Astrocyte (in vitro differentiated cells and primary cell): ENCODE measurements at places on chromosomes 13 and 19. TPM values are rescaled to one million over a fixed set of nuclear protein-coding genes. Genes with fewer than 3 reads are reported as not detected.

DNA sequence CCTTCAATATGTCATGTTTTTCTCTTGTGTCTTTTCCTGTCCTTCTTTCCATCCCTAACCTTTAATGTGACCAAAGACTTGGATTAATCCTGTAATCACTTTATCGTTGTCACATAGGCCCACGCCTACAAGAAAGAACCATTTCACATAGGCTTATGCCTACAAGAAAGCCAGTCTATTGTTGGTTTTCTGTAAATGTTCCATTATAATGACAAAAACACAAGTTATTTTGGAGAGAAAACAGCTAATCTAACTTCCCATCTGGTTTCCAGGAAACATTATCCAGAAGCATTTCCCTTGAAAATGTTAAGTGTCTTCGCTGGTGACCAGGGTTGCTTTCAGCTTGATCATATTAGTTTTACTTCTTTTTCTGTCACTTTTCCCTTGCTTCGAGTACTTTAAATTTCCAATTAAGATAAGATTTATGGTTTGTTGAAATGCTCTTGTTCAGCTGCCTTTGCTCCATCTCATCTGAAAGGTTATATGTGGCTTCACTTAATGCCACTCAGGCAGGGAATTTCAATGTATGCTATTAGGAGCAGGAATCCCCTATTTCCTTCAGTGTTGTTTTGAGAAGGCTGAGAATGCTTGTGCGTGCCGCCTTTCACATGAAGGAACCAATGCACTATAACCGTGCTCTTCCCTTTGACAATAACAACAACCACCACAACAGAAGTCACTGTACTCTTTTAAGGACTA lies 708.2 kb downstream of the EFNB2 start:
- DNase-seq: no peak
- no peak overlapping the region for H3K27ac ChIP-seq
- H3K4me1 ChIP-seq: no peaks in the 10 kb centered on the region
- H3K36me3 ChIP-seq: no peaks in the 10 kb centered on the region
- H3K27me3 ChIP-seq: no peaks in the 10 kb centered on the region

DNA sequence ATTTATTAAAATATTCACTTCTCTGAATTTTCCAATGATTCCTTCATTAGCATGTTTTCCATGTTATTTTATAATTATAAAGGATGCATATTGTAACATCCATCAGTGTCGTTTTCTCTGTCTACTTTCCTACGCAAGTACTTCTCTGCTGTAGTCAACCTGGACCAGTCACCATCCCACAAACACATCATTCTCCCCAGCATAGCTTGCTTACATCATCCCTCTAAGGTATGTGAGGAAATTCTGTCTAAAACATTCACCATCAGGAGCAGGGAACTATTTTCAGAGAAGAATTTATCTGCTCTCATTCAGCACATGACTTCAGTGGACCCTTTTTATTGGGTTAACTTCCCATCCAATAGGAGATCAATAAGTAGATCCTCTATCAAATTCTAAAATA lies 806.1 kb upstream of the ARGLU1 start:
- peaks cover 10% of the 10 kb centered on the region for H3K4me1 ChIP-seq
- no peaks in the 10 kb centered on the region for H3K27me3 ChIP-seq
- H3K36me3 ChIP-seq: no peaks in the 10 kb centered on the region

GRCh38 chr13:87538366-87539052 lies 132.7 kb upstream of the SLITRK5 start:
- DNase-seq: no peak
- no peaks in the 10 kb centered on the region for H3K27me3 ChIP-seq
- no peaks in the 10 kb centered on the region for H3K36me3 ChIP-seq
- H3K27ac ChIP-seq: no peak overlapping the region
- no peaks in the 10 kb centered on the region for H3K4me1 ChIP-seq
- H3K4me3 ChIP-seq: no peak overlapping the region

DNA sequence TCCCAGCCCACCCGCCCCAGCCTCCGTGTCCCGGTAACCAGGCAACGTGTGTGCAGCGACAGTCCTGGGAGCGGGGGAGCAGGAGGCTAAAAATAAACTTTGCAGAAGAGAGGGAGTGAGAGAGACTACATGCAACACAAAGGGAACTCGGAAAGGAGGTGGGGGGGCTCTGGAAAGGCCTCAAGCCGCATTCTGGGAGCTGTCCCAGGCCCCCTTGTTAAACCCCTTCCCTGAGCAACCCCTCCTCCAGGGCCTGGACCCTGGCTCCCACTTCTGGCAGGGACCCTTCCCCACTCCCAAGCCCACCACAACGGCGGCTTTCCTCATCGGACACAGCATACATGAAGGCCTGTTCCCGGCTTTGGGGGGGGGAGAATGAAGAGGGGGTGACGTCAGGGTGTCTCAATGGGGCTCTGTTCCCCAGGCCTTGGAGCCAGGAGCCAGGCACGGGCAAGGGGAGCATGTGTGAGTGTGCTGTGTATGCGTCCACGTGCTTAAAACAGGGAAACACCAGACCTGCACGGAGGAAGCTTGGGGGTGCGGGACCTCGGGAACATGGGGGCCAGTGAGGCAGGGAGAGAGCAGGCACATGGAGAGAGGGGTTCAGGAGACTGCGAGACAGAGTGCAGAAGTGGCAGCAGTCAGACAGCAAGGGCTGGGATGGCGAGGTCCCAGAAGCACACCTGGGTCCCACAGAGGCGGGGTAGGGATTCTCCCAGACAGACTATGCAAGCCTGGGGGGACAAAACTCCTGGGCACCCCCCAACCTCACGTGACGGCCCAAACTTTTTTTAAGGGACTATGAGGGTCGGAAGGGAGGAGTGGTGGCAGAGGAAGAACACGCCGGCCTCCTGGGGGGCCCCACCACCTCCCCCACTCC lies 2.3 kb downstream of the ERF start:
- H3K27ac ChIP-seq: peak overlapping the region; percentile 90
- H3K27me3 ChIP-seq: no peaks in the 10 kb centered on the region
- H3K4me3 ChIP-seq: peak overlapping the region; percentile 68
- H3K36me3 ChIP-seq: peaks cover 9% of the 10 kb centered on the region
- no peak for DNase-seq

DNA sequence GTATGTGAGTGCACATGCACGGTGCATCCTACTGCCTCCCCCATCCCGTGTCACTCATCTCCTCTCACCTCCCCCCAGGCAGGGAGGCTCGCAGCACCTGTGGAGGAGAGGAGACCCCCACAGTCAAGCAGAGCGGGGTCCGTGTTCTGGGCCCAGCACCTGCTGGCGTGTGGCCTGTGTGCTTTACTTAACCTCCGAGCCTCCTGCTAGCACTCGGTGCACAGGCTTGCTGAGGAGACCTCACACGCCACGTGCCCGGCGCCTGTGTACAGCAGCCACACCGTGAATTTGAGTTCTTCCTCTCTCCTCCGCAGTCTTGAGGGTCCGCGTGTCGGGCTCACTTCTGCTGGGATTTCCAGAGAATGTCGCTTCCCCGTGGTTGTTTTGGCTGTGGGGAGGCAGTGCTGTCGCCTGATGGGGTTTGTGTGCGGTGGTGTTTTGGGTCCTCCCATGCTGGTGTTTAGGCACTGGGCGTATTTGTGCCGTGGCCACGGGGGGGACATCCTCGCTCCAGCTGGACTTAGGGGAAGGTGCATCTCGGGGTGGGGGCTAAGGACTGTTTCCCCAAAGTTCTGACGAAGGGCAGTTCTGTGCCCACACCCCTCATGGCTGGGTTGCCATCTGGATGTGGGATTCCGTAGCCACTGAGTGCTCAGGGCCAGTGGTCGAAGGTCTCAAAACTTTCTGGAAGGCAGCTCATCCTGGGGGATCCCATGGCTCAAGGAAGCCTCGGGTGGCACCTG lies 34.8 kb upstream of the TMEM255B start:
- H3K27me3 ChIP-seq: peaks cover 4% of the 10 kb centered on the region
- H3K36me3 ChIP-seq: no peaks in the 10 kb centered on the region
- DNase-seq: no peak
- H3K27ac ChIP-seq: no peak overlapping the region
- peaks cover 6% of the 10 kb centered on the region for H3K4me1 ChIP-seq
- H3K4me3 ChIP-seq: no peak overlapping the region

GRCh38 chr13:19657872-19658591 lies 24.6 kb downstream of the MPHOSPH8 start:
- H3K36me3 ChIP-seq: peaks cover 19% of the 10 kb centered on the region
- no peaks in the 10 kb centered on the region for H3K27me3 ChIP-seq

GRCh38 chr13:113730831-113731191 lies 28.2 kb upstream of the TMEM255B start:
- H3K27ac ChIP-seq: no peak overlapping the region
- peaks cover 3% of the 10 kb centered on the region for H3K4me1 ChIP-seq
- H3K36me3 ChIP-seq: no peaks in the 10 kb centered on the region

GRCh38 chr13:112690283-112690929 lies 568 bp downstream of the ATP11A start:
- peak; percentile 36 for DNase-seq
- peak overlapping the region; percentile 61 for H3K4me3 ChIP-seq
- H3K27me3 ChIP-seq: peaks cover 16% of the 10 kb centered on the region
- H3K36me3 ChIP-seq: no peaks in the 10 kb centered on the region

DNA sequence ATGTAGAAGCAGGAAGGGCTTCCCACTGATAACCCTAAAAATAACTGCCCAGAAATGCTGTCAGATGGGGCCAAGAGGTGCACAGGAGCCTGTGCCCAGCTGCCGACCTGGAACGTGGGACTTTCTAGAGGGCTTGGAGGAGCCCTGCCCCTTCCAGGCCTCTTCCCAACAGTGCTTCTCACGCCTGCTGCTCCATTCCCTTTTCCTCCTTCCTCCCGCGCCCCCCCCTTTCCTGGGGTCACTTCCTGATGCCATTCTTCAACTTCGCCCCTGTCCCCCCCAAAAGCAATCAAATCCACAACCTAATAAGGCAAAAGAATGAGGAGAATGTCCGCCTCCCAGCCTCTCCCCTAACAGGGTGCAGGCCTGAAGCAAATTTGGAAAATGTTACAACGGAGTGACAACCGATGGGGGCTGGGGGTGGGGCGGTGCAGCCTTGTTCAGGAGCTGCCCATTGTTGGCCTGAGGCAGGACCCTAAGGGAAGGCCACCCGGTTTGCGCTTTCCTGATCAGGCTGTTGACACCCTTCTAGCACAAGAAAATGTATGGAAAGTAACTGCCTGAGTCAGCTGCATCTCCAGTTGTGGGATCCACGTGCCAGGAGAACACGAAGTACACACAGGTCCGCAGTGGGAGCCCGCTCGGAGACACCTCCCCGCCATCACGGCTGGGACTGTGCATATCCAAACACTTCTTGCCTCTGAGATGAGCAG lies 18.7 kb downstream of the ACTN4 start:
- H3K4me3 ChIP-seq: no peak overlapping the region
- H3K27me3 ChIP-seq: no peaks in the 10 kb centered on the region
- H3K27ac ChIP-seq: peak overlapping the region; percentile 86
- DNase-seq: peak; percentile 64
- H3K4me1 ChIP-seq: peaks cover 87% of the 10 kb centered on the region

- H3K36me3 ChIP-seq: no peaks in the 10 kb centered on the region
- no peak for DNase-seq
- no peak overlapping the region for H3K4me3 ChIP-seq
- H3K27ac ChIP-seq: no peak overlapping the region
Observed at GRCh38 chr13:23695711-23696464, 125.7 kb downstream of the TNFRSF19 start.

DNA sequence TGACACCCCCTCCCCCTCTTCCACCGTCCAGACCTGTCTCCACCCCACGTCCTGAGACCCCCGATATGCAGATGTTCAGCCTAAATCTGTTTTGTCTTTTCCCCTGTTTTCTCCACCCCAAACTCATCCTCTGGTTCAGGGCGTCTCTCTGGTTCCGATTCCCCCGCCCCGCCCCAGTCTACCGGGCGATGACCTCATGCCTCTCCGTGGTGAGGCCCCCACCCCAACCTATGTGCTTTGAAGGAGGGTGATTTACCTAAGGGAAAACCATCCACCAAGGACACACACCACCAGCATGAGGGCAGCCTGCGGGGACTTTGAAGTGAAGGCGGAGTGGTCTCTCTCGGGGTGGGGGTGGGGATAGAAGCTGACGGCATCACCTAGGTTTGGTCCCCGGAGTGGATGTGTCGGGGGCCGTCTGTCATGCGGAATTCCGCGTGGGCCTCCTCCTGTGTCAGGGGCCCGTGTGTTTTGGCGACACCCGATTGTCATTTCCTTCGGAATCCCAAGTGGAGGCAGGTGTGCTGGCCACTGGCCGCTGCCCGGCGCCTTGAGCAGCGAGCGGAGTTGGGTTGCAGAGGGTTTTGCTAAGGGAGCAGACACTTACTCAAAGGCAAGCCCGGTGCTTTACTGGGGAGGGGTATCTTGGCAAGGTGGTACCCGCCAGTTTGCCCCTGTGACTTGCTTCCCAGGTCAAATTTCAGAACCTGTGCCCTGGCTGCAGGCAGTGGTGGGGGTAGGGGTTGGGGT lies 1.4 kb downstream of the FZR1 start:
- peak overlapping the region; percentile 82 for H3K4me3 ChIP-seq
- peak overlapping the region; percentile 62 for H3K27ac ChIP-seq
- peaks cover 36% of the 10 kb centered on the region for H3K4me1 ChIP-seq
- DNase-seq: no peak
- H3K36me3 ChIP-seq: no peaks in the 10 kb centered on the region
- H3K27me3 ChIP-seq: no peaks in the 10 kb centered on the region

GRCh38 chr13:53207556-53207955 lies 178.9 kb downstream of the OLFM4 start:
- no peak overlapping the region for H3K4me3 ChIP-seq
- no peaks in the 10 kb centered on the region for H3K4me1 ChIP-seq
- DNase-seq: no peak
- H3K36me3 ChIP-seq: no peaks in the 10 kb centered on the region

- peak; percentile 47 for DNase-seq
- no peak overlapping the region for H3K27ac ChIP-seq
- no peak overlapping the region for H3K4me3 ChIP-seq
- peaks cover 3% of the 10 kb centered on the region for H3K4me1 ChIP-seq
Observed at GRCh38 chr19:58434217-58434616, 5.7 kb downstream of the ZNF132 start.

DNA sequence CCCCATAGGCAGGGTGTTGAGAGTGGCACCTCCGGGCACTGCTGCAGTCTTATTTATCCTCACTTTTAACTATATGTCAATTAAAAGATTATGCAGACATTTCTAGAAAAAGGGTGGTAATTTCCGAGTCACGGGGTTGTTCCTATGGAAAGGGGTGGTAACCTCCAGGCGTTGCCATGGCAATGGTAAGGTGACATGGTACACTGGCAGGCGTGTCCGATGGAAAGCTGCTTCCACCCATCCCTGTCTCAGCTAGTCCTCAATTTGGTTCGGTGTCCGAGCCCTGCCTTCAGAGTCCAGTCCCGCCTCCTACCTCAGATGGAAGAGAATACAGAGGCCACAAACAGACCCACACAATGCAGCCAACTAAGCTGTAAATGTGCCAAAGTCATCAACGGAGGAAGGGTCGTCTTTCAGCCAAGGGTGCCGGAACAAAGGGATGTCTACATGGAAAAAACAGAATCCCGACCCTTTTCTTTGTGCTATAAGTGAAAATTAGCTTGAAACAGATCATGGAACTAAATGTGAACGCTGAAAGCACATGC lies 72.6 kb upstream of the C13orf46 start:
- no peaks in the 10 kb centered on the region for H3K27me3 ChIP-seq
- no peak for DNase-seq
- no peak overlapping the region for H3K4me3 ChIP-seq
- no peak overlapping the region for H3K27ac ChIP-seq

NCAN gene
- 0.14 TPM in 1 of 2 replicates, not detected in the other for total RNA-seq

CEACAM1 gene
- total RNA-seq: 1.1 and 1.7 TPM in 2 replicates

RAB3A gene
- total RNA-seq: 6.6 and 7.5 TPM in 2 replicates

ZNF382 gene
- total RNA-seq: 9.7 and 12.3 TPM in 2 replicates

PMIS2 gene
- total RNA-seq: not detected in 2 replicates

NLRP13 gene
- not detected in 2 replicates for total RNA-seq
